Neural progenitor cell (in vitro differentiated cells): ENCODE measurements at places on chromosomes 13 and 19.

DNA sequence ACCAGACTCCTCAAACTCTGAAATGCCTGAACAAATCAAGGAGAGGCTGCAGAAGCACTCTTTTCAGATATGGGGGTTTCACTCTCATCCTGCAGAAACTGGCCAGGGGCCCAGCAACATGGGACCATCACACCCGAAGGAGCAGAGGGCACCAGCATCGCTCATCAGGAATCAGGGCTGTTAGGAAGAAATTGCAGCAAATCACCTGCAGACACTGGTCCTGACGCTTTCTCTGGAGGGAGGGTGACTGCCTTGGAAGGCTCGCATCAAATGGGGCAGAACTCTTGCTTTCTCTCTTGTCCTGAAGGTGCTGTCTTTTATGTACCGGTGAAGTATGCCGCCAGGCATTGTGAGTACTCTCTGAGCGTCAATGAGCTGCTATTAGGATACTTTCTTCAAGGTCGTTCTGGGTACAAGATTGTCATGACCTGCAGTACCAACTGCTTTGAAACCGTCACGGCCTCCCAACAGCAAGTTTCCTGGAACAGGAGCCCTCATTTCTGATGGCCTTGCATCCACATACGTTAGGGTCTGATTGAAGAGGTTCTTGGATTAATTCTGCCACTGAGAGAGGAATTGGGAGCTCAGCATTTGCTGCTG, 155.7 kb upstream of the SOX1 start:
- DNase-seq: no peak

DNA sequence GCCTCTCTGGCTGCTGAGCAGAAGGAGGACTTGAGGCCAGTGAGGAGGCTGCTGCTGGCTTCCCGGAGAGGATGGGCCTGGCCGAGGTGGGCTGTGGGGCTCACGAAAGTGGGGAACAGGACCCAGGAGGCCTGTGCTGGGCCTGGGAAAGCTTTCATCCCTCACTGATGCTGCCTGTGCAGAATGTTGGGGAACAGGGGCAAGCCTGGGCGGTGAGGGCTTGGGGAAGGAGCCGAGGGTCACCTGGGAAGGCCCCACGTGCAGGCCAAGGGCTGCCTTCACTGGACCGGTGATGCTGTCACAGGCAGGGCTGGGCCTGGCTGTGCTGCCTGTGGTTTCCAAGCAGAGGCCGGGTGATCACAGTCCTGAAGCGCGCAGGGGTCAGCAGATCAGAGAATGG, 9.4 kb downstream of the AP1M1 start:
- DNase-seq: no peak

- DNase-seq: no peak
Observed at GRCh38 chr13:27483421-27483820, 33.1 kb upstream of the MTIF3 start.

DNA sequence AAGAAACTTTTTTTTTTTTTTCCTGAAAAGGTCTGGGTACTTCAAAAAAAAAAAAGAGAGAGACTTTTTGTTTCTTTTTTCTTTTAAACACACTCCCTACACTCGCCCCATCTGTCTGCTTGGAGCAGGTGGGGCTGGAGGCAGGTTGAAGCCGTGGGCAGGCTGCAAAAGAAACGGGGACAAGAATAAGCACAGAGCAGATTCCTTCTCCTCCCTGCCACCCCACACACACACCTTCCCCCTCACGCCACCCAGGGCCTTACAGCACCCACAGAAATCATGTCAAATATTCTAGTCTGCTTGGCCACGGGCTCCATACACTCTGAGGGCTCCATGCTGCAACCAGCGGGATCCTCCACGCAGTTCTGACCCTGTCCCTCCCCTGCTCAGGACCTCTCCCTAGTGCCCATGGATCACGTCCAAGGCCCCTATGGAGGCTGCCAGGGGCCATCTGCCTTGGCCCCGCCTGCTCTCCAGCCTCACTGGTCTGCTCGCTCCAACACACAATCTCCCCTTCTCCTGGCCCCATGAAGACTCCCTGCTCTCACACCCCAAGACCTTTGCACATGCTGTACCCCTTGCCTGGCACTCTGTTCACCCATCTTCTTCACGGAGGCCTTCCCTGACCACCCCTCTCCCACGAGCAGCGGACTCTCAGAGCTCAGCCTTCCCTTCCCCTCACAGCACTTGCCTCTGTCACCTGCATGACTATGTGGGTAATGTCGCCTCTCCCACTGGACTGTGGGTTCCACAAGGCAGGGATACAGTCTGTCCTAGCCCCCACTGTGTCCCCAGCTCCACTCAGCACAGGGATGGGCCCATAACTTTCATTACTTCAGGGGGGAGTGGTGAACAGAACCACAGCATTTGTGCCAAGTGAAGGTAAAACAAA, 11.4 kb downstream of the AKT2 start:
- no peak for DNase-seq

DNA sequence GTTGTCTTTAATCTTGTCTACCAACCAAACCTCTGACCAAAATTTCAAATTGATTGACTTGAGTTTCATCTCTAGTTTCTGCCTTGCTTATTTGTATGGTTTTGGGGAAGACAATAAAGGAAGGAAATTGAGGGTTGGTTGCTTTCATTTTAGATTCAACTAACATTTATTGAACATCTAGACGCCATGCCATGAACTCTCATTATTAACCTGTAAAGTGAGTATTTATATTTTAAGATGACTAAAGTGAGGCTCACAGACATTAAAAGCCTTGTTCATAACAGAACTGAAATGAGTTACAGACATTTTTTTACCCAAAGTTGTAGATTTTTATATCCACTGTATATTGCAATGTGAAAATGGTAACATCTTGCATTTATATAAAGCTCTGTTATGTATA, 239.3 kb downstream of the LMO7 start:
- DNase-seq: no peak

- peak; percentile 100 for DNase-seq
Observed at GRCh38 chr19:12841094-12841493, 2.8 kb downstream of the MAST1 start.

- DNase-seq: no peak
Observed at GRCh38 chr13:31385540-31385939, 185.8 kb downstream of the B3GLCT start.

DNA sequence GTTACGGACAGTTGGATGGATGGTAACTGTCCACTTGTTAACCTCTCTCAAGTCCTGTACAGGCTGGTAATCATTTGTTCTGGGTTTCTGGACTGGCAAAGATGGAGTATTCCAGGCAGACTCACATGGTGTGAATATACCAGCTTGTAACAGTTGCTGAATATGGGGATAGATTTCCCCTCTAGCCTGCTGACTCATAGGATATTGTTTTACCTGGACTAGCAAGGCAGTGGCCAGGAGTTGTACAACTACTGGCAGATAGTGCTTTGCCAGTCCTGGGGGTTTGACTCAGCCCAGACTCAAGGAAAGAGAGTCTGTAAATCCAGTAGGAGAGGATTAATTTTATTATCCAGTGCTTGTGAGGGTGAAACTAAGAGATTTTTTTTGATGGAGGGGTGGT, 74.0 kb downstream of the ZNF100 start:
- DNase-seq: no peak

DNA sequence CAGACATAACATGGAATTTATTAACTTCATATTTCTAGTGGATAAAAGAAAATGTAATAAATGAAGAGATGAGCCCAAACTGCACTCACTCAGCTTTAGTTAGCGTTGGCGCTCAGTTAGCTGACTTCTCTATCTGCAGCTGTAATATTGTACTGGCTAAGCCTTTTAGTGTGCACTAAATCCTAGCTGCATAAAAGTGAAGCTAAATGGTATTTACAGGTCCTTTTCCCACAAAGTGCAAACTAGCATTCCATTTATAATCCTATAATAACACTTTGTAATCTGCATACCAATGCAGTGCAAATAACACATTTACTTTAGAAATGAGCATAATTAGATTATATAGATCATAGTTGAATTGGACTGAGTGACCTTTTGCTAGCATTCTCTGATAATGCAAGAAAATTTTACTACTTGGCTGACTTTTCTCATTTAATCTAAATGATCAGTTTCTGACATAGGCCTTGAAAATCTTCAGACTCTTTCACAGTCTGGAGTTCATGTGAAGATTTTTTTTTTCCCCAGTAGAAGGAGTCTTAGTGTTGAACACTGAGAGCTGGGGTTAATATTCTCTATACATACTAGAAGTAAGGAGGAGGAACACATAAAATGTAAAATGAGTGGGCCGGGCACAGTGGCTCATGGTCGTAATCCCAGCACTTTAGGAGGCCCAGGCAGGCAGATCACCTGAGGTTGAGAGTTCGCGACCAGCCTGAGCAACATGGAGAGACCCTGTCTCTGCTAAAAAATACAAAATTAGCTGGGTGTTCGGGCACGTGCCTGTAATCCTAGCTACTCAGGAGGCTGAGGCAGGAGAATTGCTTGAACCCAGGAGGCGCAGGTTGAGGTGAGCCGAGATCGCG, 1426.4 kb downstream of the PCDH9 start:
- DNase-seq: no peak

DNA sequence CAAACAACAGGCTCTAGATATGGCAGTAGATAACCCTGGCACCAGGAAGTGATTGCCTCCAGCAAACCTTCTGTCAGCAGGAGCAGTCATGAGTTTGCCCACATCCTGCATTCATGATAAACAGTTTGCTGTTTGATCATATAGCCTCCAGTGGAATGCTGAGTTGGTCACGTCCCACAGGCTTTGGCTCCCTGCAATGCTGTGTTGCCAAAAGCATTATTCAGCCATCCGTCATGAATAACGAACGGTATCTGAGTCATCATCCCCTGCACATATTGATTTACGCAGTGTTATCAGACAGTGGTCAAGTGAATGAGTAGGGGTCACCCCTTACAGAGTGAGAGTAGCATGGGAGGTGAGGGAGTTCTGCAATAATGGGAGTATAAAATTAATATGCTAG, 21.9 kb upstream of the ZNF432 start:
- DNase-seq: no peak

- DNase-seq: peak; percentile 71
Observed at GRCh38 chr19:10718205-10719196, 622 bp downstream of the DNM2 start.

DNA sequence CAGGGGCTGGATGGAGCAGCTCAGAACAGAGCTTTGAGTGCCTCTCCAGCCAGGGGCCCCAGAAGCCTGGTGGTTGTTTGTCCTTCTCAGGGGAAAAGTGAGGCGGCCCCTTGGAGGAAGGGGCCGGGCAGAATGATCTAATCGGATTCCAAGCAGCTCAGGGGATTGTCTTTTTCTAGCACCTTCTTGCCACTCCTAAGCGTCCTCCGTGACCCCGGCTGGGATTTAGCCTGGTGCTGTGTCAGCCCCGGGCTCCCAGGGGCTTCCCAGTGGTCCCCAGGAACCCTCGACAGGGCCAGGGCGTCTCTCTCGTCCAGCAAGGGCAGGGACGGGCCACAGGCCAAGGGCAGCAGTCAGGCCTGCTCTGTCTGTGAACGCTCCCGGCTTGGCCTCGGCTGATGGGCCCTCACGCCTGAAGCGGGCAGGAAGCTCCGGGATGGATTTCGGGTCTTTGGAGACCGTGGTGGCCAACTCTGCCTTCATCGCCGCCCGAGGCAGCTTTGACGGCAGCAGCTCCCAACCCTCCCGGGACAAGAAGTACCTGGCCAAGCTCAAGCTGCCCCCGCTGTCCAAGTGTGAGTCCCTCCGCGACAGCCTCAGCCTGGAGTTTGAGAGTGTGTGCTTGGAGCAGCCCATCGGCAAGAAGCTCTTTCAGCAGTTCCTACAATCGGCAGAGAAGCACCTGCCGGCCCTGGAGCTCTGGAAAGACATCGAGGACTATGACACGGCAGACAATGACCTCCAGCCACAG, at the start of gene GRK1:
TSS of gene GRK1 (plus strand) at position 269 of the 751 bp plus-strand sequence. CDS start at position 437, 168 bp downstream.
- DNase-seq: peak; percentile 16

DNA sequence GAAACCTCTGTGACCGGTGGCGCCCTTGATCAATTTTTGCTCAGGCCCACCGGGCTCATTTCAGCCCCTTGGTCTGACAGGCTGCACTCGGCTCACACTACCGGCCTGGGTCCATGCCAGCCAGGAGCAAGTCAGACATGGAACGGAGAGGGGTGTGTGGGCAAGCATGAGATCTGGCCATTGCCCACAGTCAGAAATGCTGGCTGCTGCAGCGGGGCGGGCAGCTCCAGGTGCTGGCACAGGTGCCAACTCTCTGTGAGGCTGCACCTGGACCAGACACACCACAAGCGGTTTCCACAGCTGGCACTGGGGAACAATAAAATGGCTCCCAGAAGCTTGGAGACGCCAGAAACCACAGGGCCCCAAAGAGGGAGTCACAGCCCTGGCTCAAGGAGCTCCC, 43.6 kb upstream of the LPAR6 start:
- no peak for DNase-seq

DNA sequence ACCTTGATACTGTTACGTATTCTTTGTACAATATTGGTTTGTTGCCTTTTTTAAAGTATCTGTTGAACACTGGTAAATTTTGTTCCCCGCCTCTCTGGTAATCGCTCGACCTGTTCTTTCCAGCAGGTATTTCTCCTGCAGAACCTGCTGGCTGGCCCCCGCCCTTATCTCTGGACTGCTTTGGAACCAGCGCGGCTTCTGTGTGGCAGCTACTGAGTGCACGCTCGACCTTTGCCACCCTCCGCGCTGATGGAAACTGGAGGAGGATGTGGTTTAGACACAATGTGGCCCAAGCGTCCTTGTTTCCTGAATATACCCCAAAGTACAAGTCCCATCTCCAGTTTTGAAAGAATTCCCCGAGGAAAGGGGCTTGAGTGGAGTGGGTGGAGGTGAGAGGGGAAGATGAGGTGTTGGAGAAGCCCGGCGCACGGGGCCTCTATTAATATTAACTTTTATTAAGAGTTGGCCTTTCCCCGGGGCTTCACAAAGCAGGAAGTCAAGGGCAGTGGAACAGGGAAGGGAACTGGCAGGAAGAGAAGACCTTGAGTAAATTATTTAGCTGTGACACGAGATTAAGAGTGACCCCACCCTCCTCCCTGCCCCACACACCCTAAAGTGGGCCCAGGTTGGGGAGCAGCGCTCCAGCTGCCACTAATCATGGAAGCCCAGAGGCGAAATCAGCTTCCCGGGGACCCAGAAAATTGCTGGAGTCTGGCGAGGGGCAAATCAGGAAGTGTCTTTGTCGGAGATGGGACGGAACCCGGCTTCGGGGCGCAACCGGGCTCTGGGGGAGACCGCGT, 16.0 kb downstream of the CDX2 start:
- DNase-seq: peak; percentile 36

DNA sequence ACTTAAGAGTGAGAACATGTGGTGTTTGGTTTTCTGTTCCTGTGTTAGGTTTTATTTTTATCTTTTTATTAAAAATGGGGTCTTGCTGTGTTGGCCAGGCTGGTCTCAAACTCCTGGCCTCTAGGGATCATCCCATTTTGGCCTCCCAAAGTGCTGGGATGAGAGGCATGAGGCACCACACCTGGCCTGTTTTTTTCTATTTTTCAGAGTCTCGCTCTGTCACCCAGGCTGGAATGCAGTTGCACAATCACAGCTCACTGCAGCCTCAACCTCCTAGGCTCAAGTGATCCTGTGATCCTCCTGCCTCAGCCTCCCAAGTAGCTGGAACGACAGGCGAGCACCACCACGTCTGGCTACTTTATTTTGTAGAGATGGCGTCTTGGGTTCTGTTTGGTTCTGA, 7.6 kb downstream of the ZNF574 start:
- no peak for DNase-seq
